Activated naive CD4-positive, alpha-beta T cell treated with anti-CD3 and anti-CD28 coated beads, Interleukin-2, amount 10 ng/mL, durations not matched to agents 7 days and 5 days (primary cell): ENCODE measurements at places on chromosomes 11 and 22.

GRCh38 chr11:28799316-28799715 lies 691.1 kb downstream of the METTL15 start:
- DNase-seq, result no peak

- DNase-seq, result no peak
These were observed 308.8 kb downstream of the TBC1D22A start for GRCh38 chr22:47071078-47071806.

- no peak for DNase-seq
These were observed 3.4 kb upstream of the LDHC start for GRCh38 chr11:18408558-18409291.

DNA sequence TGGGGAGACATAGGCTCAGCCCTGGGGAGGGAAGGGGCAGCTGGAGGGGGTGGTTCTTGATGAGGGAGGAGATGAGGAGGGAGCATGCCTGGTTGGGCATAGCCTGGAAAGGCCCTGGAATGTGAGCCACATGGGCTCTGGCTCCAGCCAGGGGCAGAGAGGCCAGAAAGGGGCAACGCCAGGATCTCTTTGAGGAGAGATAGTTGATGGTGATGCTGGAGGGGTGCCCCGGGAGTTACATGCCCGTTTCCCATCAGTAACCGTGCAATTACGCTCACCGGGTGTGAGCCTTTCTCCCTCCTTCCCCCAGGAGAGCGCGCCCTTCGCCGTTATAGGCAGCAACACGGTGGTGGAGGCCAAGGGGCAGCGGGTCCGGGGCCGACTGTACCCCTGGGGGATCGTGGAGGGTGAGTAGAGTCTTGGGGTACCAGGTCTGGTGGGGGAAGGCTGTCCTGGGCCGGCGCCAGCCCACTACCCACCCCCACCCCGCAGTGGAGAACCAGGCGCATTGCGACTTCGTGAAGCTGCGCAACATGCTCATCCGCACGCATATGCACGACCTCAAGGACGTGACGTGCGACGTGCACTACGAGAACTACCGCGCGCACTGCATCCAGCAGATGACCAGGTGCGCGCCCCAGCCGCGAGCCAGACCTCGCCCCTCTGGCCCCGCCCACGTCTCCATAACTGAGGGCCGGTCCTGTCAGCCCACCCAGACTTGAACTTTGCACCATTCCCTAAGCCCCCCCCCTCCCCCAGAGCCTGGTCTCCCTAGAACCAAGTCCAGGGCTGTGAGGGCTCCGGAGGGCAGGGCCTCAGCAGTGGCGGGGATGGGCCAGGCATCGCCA lies 1.8 kb upstream of the GP1BB start:
- DNase-seq, result no peak

- no peak for DNase-seq
These were observed 91.5 kb downstream of the MIAT start for GRCh38 chr22:26748845-26749244.

DNA sequence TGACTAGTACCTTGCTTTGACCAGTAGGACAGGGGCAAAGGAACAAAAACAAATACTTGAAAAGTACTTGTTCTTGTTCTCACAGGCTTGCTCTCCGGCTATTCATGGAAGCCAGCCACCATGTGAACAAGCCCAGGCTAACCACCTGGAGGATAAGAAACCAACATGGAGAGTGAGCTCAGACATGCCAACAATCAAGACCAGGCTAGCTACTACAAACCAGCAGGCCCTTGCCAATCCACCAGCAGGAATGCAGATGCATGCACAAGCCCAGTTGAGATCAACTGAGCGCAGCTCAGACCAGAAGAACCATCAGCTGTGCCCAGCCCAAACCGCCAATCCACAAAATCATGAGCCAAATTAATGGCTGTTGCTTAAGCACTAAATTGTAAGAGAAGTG lies 180.1 kb upstream of the ISX start:
- DNase-seq, result no peak

- DNase-seq, result peak; percentile 72
These were observed 10.0 kb downstream of the IGSF9B start for GRCh38 chr11:133946541-133947318.

DNA sequence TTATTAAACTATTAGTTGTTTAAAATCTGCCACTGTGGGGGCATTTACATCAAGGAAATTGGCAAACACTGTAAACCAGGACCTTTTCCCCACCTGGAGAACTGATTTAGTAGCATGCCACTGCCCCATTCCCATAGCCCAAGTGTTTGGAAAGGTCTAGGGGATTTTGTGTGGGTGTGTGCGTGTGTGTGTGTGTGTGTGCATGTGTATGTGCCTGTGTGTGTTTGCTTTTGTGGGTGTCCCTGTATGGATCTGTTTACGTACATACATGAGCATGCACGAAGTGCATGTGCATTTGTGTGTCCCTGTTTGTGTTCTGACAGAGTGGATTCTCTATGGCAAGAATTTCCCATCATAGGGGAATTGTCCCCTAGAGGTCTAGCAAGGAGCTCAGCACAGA lies 62.7 kb upstream of the LMO1 start:
- DNase-seq, result no peak

DNA sequence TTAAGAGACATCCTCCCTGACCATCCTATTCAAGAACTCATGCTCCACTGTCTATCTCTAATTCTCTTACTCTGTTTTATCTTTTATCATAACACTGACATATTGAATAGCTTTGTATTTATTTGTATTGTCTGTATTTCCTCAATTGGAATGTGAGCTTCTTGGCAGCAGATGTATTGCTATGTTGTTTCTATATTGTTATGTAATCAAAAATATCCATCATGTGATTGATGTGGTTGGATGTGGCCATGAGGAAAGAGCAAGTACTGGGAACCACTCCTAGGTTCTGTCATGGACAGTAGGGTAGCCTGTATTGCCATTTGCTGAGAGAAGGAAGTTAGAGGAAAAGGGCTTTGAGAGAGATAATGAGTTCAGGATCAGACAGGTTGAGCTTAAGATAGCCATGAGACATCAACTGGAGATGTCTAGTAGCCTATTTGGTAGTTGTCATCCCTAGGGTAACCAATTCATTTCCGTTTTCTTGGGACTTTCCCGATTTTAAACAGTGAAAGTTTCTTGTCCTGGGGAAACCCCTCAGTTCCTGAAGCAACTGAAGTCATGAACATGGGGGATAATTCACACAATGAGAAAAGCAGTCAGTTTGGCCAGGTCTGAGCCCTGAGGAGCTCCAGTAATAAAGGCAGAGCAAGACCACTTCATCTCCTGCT lies 404.5 kb downstream of the INSC start:
- DNase-seq, result no peak

DNA sequence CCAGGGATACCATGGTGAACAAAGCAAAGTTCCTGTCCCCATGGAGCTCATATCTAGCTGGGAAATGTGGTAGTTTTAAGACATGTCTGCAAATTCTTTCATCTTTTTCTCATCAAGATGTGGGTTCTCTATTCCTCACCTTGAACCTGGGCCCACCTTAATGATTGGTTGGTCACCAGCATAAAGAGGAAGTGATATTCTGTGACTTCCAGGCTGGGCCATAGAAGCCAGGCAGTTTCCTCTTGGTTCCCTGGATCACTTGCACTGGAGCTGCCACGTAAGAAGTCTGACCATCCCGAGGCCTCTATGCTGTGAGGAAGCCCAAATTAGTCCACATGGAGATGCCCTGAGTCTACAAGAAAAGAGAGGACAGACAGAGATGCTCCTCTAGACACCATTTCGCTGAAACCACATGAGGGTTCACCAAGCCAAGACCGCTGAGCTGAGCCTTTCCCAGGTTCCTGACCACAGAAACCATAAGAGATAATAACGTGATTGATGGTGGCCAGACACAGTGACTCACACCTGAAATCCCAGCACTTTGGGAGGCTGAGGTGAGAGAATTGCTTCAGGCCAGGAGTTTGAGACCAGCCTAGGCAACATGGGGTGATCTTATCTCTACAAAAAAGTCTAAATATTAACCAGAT lies 119.5 kb upstream of the ISX start:
- no peak for DNase-seq

DNA sequence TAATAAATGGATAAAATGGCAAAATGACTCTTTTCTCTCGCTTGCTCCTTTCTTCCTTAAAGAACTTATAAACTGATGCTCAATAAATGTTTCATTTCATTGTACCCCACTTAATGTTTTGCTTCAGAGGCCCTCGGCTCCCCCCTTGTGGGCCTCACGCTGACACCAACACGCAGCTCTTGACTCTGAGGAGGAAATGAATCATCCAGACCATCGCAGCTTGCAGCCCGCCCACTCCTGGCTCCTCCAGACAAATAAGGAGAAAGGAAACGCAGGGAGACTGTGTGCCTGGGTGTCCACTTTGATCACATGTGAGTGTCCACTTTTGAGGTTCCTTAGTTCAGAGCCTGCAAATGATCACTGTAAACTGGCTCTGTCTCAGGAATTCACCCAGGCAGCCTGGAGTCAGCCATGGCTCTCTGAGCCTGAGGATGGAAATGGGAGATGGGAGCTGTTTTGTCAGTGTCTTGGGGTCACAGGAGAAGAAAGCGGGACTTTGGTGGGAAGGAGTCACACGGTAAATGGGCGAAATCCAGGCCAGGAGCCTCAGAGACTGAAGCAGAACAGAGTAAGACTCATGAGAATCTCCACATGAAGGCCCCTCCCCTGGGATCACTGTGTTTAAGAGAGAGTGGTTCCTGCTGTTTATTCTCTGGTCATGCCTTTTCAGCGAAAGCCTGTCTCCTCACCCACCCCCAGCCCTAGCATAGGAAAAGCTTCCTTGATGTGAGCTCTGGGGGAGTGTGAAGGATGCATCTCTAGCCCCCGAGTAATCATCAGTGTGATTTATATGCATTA lies 96.5 kb downstream of the CWC15 start:
- DNase-seq, result peak; percentile 59

- DNase-seq, result no peak
These were observed 400.4 kb downstream of the NTM start for GRCh38 chr11:131770801-131771200.

- no peak for DNase-seq
These were observed 2198.2 kb upstream of the RAG2 start for GRCh38 chr11:38796281-38796680.

- DNase-seq, result no peak
These were observed 831.5 kb downstream of the TBC1D22A start for GRCh38 chr22:47593911-47594311.

- no peak for DNase-seq
These were observed 29.1 kb upstream of the RFPL3 start for GRCh38 chr22:32328306-32329201.

DNA sequence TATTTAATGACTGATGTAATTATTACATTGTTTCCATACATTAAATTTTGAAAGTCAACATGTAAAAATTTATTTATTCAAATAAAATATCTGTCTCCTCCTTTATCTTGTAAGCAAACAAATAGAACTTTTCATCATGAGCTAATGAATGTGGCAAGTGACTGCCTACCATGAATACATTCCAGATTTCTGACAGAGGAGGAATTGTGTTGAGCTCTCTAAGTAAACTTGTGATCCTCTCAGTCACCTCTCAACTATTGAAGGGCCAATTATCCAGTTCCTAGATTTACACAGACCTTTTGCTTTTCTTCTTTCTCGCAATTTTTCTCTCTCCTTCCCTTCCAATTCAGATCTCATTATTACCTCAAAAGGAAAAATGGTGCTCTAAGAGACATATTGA lies 21.5 kb downstream of the PRRG4 start:
- DNase-seq, result no peak

DNA sequence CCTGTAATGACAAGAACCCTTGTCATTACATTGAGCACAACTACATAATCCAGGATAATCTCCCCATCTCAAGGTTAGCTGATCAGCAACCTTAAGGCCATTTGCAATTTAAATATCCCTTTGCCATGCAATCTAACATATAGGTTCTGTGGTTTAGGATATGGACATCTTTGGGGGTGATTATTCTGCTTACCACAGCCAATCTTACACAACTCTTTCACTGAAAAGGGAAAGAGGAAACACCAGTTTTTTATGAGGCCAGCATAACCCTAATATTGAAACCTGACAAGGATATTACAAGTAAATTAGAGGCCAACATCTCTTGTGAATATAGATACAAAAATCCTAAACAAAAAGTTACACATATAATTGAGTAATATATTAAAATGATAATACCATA lies 78.5 kb downstream of the CYP2R1 start:
- DNase-seq, result no peak

GRCh38 chr11:34480314-34480713 lies 33.3 kb downstream of the ELF5 start:
- DNase-seq, result no peak

DNA sequence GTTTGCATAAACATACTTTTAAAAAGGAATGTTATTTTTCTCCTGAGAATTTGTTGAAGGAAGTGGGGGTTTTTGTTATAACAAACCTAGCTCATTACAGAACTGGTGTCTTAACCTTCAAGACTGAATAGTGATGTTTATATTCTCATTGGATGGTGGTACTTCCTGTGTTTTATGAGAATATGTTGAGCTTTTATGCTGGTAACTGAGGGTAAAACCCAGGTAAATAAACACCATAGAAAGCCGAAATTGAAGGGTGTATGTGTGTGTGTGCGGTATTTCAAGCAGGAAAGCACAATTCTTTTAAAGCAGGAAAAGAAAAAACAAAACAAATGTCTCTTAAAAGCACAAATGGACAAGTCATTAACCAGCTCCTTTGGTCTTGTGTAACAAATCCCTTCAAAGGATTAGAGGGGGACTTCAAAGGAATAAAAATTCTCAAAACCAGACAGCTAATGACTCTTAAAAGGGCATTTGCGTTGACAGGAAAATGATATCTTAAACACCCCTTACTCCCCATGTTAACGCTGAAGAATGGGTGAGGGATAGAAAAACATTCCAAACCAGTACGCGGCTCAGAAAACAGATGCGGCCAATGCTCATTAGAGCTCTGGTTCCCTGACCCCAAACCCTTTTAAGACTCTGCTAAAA lies 23.8 kb downstream of the LMO2 start:
- DNase-seq, result no peak

DNA sequence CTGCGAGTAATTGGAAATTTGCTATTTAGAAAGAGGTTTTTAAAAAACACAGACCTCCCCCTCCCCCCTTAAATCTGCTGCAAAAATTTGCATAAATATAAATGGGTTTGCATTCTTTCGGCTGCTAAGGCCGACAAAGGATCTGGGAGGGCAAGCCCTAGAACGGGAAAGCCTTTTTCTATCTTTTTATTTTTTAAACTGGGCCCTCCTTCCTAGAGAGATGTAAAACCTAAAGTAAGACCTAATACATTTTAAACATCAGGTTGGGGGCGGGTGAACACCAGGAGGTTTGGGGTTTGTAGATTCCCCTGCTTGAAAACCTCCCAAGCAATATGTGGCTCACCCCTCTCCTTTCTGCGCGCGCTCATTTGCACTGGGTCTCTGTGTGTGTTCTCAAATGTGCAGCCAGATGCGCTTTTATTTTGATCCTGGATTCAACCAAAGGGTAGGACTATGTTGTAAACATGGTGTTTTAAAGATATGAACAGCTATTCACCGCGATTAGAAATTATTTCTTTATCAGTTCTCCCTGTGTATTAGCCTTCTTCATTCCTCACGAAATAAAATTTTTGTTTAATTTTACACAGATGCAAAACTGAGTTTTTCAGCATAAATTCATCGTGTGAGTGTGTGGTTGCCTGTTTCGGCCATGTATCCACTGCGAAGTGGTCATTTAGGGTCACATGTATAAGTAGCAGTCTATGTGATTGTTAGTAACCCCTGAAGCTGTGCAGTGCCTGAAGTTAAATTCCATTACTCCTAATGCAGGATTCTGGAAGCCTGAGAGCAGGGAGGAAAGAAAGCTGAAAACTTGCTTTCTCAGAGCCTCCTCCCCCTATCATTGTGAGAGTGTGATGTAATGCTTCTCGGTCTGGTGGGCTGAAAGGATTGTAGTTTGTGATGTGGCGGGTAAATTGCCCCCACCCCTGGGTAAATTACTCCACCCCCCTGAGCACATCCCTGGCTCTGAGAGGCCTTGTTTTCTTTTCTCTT lies 988 bp downstream of the TNRC6B start:
- DNase-seq, result peak; percentile 69

GRCh38 chr11:79090191-79090705 lies 350.6 kb downstream of the TENM4 start:
- no peak for DNase-seq
